Daoy (cell line): ENCODE measurements at places on chromosomes 16 and 17. TPM values are rescaled to one million over a fixed set of nuclear protein-coding genes. Genes with fewer than 3 reads are reported as not detected.

Gene TLCD3A
- total RNA-seq, result 18.7 and 21.0 TPM in 2 replicates

Gene TP53TG3C
- total RNA-seq, result 0.69 and 3.5 TPM in 2 replicates

Gene FOXL1
- total RNA-seq, result 4.9 and 5.0 TPM in 2 replicates

DNA sequence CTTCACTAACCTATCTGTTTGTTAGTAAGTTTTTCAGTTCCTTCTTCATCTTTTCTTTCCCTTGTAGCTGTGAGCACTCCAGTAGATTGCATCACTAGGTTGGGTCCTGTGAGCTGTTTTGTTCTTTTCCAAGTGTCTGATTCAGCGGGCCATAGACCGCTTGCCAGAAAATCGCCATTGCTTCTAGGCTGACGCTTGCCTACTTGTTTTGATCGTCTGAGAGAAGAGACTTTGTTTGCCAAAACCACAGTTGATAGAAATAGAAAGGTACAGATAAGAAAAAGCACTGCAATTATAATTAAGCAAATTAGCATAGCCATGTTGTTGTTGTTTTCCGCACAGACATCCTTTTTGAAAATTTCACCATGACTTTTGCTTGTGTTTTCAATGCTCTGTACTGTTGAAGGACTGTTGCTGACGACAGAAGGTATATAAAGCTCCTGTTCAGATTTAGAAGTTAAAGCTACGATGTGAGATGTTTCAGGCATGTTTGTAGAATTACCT, 3.1 kb downstream of the EVI2A start:
- peak; percentile 81 for DNase-seq

- no peak for DNase-seq
Measured at GRCh38 chr17:61313461-61314326, 85.9 kb upstream of the TBX2 start.

DNA sequence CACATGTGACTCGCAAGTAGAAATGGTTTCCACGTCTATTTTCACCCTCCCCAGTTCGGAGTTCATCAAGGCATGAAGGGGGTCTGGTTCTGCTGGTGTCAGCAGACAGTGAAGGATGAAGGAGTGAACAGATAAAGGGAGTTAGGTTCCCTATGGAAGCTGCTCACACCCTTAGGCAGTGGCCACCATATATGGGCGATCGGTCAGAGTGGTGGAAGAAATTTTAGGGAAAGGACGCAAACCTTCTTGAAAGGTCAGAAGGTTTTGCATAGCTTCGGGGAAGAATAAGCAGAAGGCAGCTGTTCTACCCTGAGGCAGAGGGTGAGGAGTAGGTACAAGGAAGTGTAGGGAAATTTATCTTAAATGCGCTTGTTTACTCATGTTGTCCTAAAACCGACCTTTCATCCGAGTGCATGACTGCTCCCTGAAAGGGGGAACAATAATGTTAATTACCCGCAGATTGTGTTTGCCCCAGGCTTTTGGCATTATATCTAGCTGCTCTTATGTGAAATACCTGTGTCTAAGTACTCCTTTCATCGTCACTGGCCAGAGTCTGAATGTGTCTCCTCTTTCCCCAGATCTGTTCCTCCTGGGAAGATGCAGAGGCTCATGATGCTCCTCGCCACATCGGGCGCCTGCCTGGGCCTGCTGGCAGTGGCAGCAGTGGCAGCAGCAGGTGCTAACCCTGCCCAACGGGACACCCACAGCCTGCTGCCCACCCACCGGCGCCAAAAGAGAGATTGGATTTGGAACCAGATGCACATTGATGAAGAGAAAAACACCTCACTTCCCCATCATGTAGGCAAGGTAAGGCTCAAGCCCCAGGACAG, 12.5 kb downstream of the CDH5 start:
- DNase-seq, result no peak

- DNase-seq, result no peak
Measured at GRCh38 chr16:47234-47633, 6.2 kb downstream of the POLR3K start.

DNA sequence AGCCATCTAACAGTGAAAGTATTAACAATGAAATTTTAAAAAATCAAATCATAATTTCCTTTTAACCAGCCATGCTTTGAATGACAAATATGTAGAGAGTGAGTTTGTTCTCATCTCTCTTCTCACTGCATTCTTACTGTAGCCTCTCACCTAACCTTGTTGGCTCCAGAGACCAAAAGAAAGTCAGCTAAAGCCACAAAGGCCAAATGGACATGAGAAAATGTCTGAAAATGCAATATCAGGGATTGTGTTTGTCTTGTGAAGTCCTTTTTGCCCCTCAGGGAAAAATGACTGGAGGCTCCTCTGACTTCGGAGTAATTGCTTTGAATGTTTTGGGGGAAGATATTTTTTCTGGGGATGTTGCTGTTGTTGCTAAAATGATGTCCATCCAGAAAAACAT, 166.3 kb downstream of the SLC39A11 start:
- no peak for DNase-seq

- peak; percentile 25 for DNase-seq
Measured at GRCh38 chr17:61583242-61583641, 7.8 kb downstream of the NACA2 start.
